ENCODE measurements at places on chromosomes 7 and 10.

DNA sequence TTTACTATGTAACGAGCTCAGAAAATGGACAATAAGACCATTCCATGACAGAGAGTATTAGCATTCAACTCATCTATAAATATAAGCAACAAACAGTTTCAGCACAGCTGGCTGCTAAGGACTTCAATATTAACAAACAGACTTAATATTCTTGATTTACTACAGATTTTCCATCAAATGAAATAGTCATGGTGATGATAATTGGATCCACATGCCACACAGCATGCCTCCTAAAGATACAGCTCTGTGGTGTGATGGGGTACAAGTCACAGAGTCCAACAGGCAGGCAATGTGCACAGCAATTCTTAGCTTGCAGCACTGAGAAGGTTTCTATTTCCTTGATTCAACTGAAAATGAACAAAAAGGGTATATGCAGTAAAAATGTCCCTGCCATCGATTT, 54.0 kb downstream of the DOCK4 start:
- no peak for DNase-seq

DNA sequence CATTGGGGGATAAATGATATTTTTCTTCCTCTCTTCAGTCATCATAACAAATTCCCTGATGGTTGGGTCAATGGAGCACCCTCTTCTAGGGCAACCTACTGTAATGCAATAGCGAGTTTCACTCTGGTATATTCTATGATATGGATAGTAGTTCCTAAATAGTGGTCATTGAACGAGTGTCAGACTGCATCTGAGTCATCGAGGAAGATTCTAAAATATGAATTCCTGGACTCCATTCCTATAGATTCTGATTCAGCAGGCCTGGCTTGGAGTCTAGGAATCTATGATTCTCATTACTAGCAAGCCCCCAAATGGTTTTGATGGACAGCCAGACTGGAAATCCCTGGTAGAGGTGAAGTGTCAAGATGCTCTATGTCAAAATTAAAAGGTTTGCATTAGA, 254.5 kb downstream of the BUB3 start:
- no peak for DNase-seq

DNA sequence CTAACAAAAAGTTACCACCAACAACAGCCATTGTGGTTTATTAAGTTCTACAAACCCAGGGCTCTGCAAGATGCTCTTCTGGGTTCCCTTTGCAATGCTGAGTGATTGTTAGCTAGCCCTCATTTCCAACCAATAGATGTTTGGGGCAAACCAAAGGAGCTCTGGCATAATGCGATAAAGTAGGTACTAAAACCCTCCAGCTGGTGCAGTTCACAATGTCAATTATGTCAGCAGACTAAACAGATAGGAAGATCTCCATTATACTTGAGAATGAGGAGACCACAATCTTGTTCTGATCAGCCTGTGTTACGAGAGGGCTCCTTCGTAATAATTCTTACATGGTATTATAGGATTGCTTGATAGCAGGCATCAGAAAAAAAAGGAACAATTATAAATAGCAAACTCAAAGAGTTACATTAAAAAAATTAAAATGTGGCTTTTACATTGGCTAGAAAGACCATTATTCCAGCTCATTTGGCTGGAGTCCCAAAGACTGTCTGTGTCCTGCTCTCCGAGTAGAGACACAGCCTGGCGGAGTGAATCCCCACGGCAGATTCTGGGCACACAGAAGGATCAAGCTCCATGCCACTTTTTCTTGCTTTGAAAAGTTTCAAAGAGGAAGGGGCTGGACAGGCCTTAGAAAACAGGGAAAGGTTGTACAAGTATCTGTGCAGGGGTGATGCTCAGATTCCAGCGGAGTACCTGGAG, 93.8 kb downstream of the ZRANB1 start:
- no peak for DNase-seq

DNA sequence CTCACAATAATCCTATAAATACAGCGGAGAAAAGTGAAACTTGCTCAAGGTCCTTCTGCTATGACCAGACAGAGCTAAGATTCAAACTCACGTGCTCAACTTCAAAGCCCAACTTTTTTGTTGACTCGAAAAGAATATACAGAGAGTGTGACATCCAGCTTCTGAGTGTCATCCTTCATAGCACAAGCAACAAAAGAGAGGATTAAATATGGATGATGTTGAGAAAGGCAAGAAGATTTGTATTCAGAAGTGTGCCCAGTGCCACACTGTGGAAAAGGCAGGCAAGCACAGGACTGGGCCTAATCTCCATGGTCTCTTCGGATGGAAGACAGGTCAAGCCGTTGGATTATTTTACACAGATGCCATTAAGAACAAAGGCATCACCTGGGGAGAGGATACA, 2.1 kb upstream of the FAM3C start:
- no peak for DNase-seq

- no peak for DNase-seq
Measured at GRCh38 chr7:153588586-153588985, 463.6 kb upstream of the DPP6 start.

Measured in activated CD4-positive, alpha-beta T cell treated with anti-CD3 and anti-CD28 coated beads for 24 hours (primary cell).